ENCODE measurements at places on chromosomes 4 and X.

- DNase-seq, result no peak
Observed at GRCh38 chrX:68824565-68825125, 4.2 kb upstream of the EFNB1 start.

DNA sequence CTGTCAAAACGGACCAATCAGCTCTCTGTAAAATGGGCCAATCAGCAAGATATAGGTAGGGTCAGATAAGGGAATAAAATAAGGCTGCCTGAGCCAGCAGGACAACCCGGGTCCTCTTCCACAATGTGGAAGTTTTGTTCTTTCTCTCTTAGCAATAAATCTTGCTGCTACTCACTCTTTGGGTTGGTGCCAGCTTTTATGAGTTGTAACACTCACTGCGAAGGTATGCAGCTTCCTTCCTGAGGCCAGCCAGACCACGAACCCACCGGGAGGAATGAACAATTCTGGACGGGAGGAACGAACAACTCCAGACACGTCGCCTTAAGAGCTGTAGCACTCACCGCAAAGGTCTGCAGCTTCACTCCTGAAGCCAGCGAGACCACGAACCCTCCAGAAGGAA lies 287.8 kb downstream of the RAPGEF2 start:
- no peak for DNase-seq

DNA sequence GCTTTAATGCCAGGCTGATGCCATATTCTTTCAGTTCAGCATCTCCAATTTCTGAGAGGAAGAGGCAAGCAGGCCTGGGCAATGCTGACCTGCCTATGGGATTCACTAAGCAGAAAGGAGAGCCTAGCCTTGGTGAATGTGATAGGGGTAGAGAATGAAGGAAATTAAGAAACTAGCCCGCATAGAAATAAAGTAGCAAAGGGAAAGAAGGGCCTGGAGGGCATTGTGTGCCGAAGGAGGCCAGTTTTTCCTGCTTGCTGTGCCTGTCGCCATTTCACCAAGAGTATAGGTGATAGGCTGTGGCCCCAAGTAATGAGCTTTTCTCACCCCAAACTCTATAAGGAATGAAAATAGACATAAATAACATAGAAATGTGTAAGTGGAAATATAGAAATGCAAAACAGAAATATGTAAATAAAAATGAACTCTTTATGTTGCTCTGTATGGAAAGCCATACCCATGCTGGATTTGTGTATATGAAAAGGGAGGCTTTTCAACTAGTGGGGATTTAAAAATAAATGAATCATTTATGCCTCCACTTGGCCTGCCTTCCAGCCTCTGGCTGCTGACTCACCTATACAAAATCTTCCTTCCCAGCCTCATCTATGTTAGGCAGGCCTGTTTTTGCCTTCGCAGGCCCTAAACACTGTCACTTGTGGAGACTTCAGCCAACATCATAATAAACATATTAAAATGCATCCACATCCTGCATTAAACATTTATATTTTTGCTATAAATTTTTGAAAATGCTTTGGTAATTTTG lies 5.1 kb upstream of the OCRL start:
- no peak for DNase-seq

- no peak for DNase-seq
Observed at GRCh38 chr4:26242451-26242850, 78.4 kb upstream of the RBPJ start.

- DNase-seq, result no peak
Observed at GRCh38 chrX:107978707-107979307, 3.4 kb downstream of the TEX13B start.

DNA sequence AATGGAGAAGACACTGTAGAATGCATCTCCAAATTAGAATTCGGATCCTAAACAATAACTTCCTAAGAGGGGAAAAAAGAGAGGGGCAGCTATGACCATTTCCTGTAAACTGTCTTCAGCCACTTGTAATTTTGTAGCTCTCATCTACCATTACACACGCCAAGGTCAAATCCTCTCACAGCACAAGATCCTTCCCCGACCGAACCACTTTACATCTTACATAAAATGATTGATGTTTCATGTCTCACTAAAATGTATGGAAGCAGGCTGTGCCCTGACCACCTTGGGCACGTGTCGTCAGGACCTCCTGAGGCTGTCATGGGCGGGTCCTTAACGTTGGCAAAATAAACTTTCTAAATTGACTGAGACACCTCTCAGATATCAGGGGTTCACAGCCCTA lies 24.1 kb upstream of the PBDC1 start:
- no peak for DNase-seq

GRCh38 chr4:2256781-2257191 lies 5.1 kb downstream of the MXD4 start:
- no peak for DNase-seq

DNA sequence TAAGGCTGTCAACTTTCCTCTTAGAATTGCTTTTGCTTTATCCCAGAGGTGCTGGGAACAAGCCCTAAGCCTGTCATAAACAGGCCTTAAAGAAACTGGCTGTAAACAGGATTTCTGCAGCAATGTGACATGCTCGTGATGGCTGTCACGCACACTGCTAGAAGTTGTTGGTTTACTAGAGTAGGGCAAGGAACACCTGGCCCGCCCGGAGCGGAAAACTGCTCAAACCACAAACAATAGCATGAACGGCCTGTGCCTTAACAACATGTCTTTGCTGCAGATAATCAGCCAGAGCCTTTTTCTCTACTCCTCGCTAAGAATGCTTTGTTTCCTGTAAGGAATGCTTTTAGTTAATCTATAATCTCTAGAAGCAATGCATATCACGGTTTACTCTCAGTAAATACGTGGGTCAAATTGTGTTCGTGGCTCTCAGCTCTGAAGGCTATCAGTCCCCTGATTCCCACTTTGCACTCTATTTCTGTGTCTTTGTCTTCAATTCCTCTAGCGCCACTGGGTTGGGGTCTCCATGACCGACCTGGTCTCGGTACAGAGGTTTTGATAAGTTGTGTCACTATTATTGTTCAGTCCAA lies 318.3 kb downstream of the GLUD2 start:
- DNase-seq, result peak; percentile 4

DNA sequence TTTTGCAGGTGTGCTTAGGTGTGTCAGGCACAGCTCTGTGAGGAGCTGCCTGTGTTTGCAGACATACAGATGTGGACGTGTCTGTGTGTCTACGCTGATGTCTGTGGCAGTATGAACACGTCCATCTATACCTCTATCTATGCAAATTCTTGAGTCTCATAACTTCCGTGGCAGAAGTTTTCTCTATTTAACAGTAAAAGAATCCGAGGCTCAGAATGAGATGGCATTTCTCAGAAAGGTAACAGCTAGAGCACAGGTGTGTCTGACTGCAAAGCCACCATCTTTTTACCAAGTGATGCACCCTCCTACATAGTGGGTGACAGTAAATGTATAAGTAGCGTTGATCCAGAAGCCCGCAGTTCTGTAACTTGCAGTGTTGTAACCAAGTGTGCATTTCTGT lies 39.9 kb upstream of the CYP4V2 start:
- DNase-seq, result no peak

All from NCI-H510A (cell line).